CD8-positive, alpha-beta memory T cell (primary cell): ENCODE measurements at places on chromosomes 5 and 9. TPM values are rescaled to one million over a fixed set of nuclear protein-coding genes. Genes with fewer than 3 reads are reported as not detected.

GAPT gene
- 0.26 TPM for total RNA-seq

ABLIM3 gene
- not detected for total RNA-seq

ISL1 gene
- total RNA-seq: not detected

KCNV2 gene
- total RNA-seq: not detected

GRCh38 chr5:334903-335739 lies 13.6 kb downstream of the AHRR start:
- DNase-seq: no peak

DNA sequence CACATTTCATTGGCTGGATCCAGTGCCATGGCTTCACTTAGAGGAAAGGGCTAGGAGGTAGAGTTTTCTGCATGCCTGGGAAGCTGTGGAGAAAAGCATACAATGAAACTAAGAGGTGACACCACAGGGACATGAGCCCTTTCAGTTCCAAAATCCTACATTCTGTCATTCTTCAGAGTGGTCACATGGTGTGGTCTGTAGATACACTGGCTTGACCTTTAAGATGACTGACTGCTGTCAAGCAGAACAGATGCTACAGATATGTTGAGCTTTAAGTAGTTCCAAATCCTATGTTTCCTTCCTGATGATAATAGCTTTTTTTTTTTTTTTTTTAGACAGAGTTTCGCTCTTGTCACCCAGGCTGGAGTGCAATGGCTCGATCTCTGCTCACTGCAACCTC lies 26.2 kb downstream of the DMRT3 start:
- no peak for DNase-seq

GRCh38 chr5:139611703-139612584 lies 36.2 kb upstream of the CXXC5 start:
- no peak for DNase-seq

DNA sequence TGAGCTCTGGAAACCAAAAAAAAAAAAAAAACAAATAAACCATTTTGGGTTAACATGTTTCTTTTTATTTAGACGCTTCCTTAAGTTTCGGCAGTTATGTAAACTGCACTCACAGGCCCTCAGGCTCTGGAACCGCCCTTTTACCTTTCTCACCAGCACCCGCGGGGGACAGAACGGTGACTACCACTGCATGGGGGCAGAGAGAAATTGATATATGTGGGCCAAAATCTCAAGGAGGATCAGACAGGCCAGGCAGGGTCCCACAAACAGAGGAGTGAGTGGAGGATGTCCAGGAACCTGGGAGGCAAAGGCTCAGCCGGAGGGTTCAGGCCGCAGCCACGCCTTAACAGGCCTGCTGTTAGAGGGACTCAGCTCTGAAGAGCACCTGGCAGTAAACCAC lies 54.4 kb downstream of the IRX2 start:
- no peak for DNase-seq

GRCh38 chr9:3508521-3509291 lies 17.1 kb downstream of the RFX3 start:
- DNase-seq: no peak

- no peak for DNase-seq
These were observed 61.9 kb downstream of the FAM78A start for GRCh38 chr9:131214286-131214856.

DNA sequence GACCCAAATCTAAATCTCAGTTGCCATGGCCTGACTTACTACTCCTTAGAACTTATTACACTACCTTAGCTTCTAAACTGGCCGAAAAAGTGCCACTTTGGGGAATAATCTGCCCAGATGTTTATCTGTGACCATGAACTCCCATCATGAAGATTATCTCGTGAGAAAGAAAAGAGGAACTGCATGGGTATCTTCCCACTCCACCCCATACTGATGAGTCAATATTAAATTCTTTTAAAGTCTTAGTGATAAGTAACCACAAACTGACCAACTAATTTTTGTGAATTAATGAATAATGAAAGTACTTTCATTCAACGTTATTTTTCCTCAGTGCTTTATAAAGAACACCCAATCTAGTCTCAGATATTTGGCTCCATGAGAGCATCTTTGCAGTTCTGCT lies 493.5 kb downstream of the EBF1 start:
- DNase-seq: no peak
